NCI-H774 (cell line): ENCODE measurements at places on chromosomes 3 and 15.

- no peak for DNase-seq
Observed at GRCh38 chr3:51975852-51976549, 1.1 kb downstream of the ABHD14A start.

- no peak for DNase-seq
Observed at GRCh38 chr15:60486742-60487141, 7.8 kb upstream of the ICE2 start.

DNA sequence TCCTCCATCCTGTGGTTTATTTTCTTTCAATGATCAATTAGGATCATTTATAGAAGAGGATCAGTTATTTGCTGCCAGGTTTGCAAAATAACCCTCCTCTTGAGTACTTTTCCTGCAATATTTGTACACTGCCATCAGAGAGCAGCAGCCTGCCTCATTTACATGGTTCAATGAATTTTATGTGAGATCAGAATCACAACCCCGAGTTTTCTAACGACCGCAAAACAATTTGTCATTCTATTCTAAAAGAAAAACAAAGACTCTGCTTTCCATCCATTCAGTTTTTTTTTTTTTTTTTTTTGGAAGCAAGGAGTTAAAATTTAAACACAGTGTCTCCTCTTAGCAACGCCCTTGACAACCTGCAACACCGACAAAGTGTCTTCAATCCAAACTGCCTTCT, 146.9 kb downstream of the RAB11A start:
- DNase-seq: no peak

- no peak for DNase-seq
Observed at GRCh38 chr15:92963794-92964193, 63.7 kb downstream of the CHD2 start.

DNA sequence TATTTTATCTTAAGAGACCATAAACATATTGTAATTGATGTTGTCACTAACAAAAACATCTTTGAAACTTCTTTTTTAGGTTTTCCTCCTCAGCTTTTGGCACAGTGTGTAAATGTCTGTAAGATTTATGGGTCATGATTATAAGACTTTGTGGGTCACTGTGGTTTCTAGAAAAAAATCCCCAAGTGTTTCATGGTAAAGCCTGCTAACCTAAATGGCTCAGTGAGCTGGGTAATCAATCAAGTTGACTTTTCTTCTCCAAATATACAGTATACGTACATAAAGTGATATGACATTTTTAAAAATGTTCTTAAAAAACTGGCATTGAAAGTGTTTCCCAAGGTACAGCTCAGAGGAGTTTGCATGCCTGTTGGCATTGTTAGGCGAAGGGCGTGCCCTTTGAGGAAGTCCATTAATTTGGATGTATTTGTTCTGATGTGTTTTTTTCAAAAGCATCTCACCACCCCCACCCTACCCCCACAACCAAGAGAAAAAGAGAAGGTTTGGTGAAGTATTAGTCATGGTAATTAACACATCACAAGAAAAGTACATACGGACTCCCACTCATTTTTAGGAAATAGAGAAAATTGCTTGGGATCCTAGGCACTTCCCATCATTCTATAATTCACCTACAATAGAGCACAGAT, 385.4 kb upstream of the LRRC3B start:
- DNase-seq: no peak

GRCh38 chr15:68209735-68210408, 4.7 kb upstream of the CALML4 start:
- no peak for DNase-seq

- no peak for DNase-seq
Observed at GRCh38 chr3:141065841-141066805, 15.0 kb downstream of the SPSB4 start.

DNA sequence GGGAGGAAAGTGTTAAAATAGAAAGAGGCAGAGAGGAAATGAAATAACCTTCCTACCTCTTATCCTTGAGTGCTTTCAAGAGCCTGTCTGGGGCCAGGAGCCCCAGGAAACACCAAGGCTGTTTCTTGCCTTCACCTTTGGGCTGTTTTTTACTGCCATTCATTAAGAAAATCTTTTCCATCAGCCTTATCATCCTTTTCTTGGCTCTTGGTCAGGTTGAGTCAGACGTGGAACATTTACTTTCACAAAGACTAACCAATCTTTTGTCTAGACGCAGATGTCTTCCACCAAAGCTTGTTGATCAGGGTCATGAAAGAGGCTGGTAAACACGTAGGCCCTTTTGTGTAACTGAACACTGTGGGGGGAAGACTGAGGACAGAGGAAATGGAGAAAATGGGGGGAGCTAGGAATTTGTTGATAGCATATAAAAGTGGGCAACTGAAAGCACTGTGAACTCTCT, 151.0 kb upstream of the THBS1 start:
- DNase-seq: no peak

- no peak for DNase-seq
Observed at GRCh38 chr3:175391601-175392000, 532.5 kb downstream of the NAALADL2 start.

GRCh38 chr3:152279479-152279878, 10.8 kb downstream of the MBNL1 start:
- no peak for DNase-seq

DNA sequence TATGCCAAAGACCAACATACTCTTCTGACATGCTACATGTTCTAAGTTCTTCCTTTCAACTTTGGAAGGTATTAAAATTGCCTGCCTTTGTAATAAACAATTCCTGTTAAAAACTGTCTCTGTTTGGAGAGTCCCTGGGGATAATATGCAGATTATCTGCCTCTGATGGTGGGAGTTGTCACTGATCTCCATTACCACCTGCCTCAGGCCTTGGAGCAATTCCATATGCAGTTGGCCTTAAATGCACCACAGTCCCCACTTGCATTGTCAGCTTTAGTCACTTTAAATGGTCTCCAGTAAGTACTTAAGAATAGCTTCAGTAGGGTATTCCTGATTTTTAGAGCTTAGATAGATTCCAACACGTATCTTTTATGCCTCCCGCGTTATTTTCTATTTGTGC, 121.1 kb upstream of the GOLIM4 start:
- DNase-seq: no peak

DNA sequence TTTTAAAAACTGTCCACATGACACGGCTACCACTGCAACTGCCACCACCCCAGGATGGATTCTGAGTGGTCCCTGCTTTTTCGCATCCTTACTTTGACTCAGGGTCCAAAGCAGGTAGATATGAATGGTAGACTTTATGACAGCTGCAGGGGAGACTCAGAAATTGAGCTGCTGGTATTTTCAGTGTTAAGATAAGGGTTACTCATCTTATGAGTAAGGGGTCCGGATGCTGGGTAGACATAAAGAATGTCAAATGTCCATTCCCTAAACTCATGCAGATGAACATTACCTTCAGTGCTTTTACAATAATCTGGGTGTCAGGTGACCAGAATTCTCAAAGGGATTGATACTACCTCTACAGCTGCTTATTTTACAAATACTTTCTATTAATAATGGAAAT, 25.9 kb upstream of the BBX start:
- no peak for DNase-seq

- no peak for DNase-seq
Observed at GRCh38 chr15:60237446-60237845, 160.3 kb downstream of the ANXA2 start.

DNA sequence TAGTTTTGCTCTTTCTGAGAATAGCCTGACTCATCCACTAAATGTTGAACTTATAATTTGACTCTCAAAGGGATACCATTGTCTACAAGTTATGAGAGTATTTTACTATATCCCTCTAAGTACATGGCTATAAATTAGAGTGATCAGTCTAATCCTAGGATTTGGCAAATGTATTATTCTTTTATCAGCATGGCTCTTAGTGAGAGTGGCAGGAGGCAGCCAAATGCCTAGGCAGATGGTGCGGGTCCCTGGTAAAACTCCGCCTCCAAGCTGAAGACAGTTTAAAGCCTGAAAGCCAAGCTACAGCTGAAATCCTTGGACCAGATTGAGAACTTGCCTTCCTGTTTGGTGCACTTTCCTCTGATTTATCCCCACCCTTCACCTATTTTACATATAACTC, 631.8 kb downstream of the SQOR start:
- DNase-seq: no peak

GRCh38 chr3:172106037-172106954, 66.9 kb downstream of the FNDC3B start:
- no peak for DNase-seq

- DNase-seq: no peak
Observed at GRCh38 chr15:63202861-63203260, 13.5 kb downstream of the RAB8B start.

GRCh38 chr15:83292317-83292716, 7.9 kb upstream of the BNC1 start:
- no peak for DNase-seq

DNA sequence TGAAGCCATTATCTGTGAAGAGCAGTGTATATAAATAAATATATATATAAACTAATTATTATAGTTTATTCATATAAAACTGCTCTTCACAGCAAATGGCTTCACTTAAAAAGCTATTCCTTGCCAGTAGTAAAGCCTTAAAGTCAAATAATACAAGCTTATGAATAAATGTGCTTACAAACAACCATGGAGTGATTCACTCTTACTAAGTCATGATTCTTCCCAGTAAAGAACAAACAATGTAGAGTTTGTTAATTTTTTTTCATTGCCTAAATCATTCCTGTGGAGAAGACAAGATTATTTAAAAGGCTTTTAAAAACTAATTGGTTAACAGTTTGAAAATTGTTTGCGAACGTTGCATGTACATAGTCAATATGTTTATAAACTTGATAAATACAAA, 140.7 kb downstream of the PLCH1 start:
- no peak for DNase-seq

GRCh38 chr3:78647726-78648125, 1120.1 kb downstream of the ROBO1 start:
- DNase-seq: no peak

DNA sequence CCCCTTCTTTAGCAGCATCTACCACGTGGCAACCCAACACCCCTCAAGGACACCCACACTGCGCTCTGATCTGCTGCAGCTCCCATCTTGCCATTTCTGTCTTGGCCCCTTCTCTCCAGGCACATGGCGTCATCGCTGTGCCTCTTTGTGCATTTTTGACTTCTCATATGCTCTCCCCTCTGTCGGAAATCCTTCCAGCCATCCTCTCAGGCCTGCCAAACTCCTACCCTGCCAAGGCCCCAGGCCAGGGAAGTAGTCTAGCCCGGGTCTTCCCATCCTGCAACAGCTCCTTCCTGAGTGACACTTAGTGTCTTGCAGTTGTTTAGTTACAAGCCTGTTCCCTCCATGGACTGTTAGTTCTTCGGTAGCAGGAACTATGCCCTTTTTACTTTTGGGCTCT, 34.0 kb upstream of the CTXND1 start:
- DNase-seq: no peak

DNA sequence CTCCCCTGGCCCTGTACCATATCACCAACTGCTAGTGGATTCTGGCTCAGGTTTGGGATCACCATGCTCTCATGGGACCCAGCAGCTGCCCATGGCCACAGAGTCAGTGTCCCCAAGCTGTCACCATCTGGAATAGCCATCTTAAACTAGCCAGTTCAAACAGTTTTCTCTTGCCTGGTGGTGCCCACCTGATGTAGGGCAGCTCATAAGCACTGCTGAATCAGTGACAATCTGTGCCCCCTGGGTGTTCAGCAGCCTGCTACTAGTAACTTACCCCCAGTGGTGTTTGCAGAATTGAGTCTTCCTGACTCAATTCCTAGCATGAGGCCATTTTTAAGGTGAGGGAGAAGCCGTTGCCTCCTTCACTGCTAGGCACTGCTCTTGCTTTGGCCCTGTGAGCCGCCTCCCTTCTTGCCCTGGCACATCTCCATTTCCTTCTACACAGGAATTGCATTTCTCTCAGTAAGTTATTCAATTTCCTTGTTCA, 7.9 kb downstream of the RPSA start:
- DNase-seq: no peak

GRCh38 chr3:131233900-131234668, 147.5 kb upstream of the NUDT16 start:
- DNase-seq: no peak

- DNase-seq: no peak
Observed at GRCh38 chr3:277873-278272, 81.3 kb downstream of the CHL1 start.

GRCh38 chr3:175075269-175075668, 216.1 kb downstream of the NAALADL2 start:
- DNase-seq: no peak

DNA sequence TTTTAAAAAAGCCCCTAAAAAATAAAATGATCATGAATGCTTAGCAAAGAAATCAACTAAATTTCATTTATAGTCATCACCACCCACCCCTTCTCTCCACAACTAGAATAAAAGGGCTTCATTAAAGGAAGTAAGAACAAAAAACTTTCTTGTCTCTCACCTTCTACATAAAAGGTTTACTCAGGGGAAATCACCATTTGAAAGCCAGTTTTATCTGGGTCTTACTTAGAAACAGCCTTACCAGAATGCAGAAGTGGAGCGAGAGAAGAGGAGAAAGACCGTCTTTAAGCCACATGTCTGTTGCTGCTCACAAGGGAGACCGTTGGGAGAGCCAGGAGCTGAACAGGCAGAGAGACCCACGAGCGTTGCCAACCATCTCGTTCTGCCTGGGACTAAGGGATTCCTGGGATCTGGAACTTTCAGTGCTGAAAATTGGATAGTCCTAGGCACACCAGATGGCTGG, 350.1 kb upstream of the PROK2 start:
- no peak for DNase-seq

DNA sequence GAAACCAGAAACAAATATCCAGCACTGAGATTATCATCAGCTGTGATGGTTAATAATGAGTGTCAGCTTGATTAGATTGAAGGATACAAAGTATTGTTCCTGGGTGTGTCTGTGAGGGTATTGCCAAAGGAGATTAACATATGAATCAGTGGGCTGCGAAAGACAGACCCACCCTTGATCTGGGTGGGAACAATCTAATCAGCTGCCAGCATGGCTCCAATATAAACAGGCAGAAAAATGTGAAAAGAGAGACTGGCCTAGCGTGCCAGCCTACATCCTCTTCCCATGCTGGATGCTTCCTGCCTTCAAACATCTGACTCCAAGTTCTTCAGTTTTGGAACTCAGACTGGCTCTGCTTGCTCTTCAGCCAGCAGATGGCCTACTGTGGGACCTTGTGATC, 869.5 kb downstream of the SI start:
- DNase-seq: no peak

- DNase-seq: no peak
Observed at GRCh38 chr3:124517306-124517705, 212.9 kb upstream of the UMPS start.

DNA sequence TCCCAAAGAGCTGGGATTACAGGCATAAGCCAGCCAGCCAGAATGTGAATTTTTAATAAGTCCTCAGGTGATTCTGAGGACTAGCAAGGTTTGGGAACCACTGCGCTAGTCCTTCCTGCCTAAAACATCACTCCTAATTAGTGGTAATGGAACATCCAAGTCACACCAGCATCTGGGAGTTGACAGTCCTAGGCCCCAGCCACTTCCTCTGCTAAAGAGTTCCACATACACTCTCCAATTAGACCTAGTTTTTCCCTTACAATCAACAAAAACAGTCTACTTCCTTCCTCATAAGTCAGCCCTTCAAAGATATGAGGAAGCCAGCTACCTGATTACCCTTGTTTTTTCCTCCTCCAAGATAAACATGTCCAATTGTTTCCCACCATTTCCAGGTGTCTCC, 78.1 kb downstream of the OXNAD1 start:
- DNase-seq: no peak
